ENCODE measurements at places on chromosomes 16 and 17.

DNA sequence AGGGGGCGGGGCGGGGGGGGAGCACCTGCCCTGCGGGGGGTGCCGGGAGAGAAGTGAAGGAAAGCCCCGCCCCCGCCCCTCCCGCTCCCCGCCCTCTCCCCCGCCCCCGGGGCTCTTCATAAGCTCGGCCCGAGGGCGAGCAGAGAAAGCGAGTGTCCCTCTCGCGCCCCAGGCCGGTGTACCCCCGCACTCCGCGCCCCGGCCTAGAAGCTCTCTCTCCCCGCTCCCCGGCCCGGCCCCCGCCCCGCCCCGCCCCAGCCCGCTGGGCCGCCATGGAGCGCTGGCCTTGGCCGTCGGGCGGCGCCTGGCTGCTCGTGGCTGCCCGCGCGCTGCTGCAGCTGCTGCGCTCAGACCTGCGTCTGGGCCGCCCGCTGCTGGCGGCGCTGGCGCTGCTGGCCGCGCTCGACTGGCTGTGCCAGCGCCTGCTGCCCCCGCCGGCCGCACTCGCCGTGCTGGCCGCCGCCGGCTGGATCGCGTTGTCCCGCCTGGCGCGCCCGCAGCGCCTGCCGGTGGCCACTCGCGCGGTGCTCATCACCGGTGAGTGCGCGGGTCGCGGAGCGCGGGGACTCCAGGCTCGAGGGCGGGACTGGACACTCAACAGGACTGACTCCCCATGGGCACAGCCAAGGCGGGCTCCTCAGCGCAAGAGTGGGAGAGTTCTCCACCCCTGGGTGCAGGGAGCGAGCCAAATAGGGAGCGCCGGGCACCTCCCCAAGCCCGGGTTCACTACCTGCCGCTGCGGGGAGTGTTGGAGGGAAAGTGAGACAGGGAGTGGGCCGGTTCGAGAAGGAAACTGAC, at the start of gene HSD11B2:
Gene HSD11B2, plus strand, starts transcription at position 145 of the 798 bp plus-strand sequence. Its CDS starts 128 bp downstream, at position 273.
- DNase-seq: peak; percentile 78

DNA sequence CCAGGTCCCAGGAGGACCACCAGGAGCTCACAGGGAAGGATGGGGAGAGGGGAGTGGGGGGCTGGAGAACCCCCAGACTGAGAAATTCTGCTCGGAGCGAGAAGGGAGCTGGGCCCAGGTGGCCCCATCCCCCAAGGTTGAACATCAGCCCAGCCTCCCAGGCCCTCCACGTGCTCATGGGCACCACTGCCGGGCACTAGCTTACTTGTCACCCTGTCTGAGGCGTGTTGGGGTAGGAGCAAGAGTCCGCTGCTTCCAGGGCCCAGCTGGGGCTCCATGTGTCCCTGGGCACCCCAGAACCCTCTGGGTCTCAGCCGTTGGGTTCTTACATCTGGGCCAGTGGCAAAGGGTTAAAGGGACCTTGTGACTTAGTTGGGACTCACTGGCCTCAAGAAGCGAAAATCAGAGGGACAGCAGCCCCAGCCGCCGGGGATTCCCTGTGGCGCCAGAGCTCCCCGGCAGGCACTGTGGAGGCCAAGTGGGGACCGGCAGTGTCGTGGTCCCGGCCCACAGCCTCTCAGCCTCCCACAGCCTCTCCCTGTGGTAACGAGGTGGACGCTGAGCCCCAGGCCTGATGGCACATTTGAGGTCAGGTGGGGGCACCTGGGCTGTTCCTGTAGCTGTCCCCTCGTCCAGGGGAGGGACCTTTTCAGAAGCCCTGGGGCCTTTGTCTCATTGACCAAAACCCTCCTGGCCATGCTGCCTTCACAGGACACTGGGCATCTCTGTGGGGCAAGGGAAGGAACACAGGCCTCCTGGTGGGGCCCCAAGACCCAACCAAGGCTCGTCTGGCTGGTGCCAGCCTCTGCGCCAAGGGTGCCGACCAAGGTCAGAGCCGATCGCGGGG, 33.7 kb upstream of the CDH15 start:
- DNase-seq: no peak

GRCh38 chr17:77391668-77392375, 251.1 kb downstream of the SEC14L1 start:
- DNase-seq: no peak

DNA sequence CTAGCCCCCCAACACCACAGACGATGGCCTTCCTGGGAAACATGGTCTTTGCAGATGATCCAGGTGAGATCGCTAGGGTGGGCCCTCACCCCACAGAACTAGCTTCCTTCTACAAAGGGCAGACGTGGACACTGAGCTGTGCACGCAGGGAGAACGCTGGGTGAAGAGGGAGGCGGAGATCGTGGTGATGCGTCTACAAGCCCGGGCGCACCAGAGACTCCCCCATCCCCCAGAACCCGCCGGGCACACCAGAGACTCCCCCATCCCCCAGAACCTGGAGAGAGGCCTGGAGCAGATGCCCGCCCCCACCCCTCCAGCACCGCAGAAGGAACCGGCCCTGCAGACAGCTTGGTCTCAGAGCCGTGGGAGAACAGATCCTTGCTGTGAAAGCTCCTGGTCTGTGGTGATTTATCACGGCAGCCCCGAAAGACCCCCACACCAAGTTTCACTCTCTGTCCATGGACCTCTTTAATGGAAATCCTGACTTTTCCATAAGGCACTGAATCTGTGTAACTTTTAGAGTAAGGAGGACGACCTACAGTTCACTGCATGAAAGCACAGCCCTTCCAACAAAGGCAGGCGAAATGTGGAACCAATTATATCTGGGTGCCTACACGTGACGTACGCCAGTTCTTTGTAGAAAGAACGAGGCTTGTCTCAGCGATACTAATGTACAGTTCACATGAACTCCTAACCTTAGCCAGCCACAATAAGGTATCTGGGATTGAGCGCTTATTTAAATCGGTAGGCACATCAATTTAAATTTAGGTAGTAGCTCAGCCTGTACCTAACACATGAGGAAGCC, 88.5 kb downstream of the ANKRD11 start:
- no peak for DNase-seq

GRCh38 chr17:39139161-39139511, 12.3 kb downstream of the PLXDC1 start:
- DNase-seq: no peak

DNA sequence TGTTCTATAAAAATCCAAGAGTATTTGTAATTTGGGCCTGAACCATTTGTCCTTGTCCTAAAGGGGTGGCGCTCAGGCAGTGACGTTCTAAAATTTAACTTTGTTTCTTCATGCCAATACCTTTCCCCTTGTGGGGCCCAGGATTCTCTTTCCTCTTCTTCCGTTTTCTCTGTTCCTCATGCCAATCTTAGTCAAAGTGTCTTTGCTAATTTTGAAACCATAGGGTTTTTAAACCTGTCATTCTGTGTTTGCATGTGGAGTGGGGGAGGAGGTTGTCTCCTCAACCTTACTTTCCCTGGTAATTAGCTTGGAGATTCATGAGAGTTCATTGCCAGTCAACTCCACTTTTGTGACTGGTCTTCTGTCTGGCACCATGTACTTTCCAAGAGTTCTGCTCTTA, 337.1 kb downstream of the MAF start:
- DNase-seq: no peak

Measured in H1 (cell line).